T-helper 9 cell (primary cell): ENCODE measurements at places on chromosomes 2 and 18.

DNA sequence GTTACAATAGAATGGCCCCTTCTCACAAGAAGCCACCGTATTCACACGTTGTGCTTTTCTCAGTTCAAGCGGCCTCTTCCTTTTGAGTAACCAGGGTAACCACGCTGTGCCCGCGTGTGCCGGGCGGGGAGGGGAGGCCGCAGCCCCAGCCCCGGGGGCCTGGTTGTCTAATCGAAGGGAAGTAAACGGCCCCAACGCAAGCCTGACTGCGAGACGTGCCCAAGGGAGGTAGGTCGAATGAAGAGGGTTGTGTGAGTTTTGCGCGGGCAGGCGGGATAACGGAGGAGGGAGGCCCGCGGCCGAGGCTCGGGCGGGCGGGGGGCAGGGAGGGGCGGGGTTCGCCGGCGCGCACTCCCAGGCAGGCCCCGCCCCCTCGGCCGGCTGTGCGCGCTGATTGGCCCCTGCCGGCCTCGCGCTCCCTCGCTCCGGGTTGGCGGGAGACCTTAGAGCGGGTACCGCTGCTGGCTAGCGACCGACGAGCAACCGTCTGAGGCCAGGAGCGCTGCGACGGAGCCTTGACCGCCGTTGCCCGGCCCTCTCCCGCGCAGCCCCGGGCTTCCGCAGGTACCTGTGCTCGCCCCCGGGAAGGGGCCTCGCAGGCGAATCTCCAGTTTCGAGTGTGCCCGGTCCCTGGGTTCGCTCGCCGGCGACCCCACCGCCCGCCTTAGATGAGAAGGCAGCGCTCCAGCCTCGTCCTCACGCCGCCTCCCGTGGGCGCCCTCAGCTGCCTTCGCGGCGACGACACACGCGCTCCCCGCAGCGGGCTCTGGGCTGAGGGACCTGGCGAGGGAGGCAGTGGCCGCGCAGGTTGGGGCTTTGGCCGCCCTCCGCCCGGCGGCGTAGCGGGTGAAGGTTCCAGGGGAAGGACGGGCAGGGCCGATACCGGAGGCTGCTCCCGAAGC, at the start of gene SPDYA:
TSS of gene SPDYA (plus strand) at position 451 of the 902 bp plus-strand sequence. CDS start 5,181 bp downstream, outside the sequence.
- peak; percentile 74 for DNase-seq

DNA sequence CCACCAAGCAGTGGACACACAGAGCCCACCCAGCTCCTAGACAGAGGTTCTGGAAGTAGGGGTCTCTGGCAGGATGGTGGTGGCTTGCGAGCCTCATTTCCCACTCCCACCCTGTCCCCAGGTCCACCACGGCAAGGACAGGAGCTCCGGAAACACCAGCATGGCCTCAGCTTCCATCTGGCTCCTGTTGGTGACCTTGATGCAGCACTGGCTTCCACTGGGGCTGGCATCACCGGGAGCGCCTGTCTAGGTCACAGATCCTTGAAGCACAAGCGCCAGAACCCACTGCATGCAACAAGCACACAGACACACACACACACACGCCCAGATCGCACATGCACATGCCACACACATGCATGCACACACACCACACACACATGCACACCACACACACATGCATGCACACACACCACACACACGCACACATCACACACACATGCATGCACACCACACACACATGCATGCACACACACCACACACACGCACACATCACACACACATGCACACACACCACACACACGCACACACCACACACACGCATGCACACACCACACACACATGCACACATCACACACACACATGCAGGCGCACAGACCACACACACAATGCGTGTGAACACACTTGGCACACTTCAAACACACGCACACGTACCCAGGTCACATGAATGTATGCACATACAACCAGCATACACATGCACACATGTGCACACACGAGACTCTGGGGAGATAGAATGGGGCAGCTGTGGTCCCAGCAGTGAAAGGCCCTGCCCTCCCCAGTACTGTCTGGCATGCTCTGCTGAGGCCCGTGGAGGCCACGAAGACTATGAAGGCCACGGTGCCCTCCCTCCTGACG, 63.7 kb downstream of the TWIST2 start:
- DNase-seq, result no peak

GRCh38 chr2:39607538-39608262, 58.0 kb upstream of the TMEM178A start:
- no peak for DNase-seq

- no peak for DNase-seq
These were observed 817.8 kb upstream of the CNTNAP5 start for GRCh38 chr2:123207245-123207644.

GRCh38 chr2:196293751-196294515, 122.6 kb upstream of the STK17B start:
- no peak for DNase-seq

- no peak for DNase-seq
These were observed 124.4 kb upstream of the KLHL29 start for GRCh38 chr2:23260621-23261020.

- no peak for DNase-seq
These were observed 272.1 kb upstream of the RND3 start for GRCh38 chr2:150759531-150759930.

DNA sequence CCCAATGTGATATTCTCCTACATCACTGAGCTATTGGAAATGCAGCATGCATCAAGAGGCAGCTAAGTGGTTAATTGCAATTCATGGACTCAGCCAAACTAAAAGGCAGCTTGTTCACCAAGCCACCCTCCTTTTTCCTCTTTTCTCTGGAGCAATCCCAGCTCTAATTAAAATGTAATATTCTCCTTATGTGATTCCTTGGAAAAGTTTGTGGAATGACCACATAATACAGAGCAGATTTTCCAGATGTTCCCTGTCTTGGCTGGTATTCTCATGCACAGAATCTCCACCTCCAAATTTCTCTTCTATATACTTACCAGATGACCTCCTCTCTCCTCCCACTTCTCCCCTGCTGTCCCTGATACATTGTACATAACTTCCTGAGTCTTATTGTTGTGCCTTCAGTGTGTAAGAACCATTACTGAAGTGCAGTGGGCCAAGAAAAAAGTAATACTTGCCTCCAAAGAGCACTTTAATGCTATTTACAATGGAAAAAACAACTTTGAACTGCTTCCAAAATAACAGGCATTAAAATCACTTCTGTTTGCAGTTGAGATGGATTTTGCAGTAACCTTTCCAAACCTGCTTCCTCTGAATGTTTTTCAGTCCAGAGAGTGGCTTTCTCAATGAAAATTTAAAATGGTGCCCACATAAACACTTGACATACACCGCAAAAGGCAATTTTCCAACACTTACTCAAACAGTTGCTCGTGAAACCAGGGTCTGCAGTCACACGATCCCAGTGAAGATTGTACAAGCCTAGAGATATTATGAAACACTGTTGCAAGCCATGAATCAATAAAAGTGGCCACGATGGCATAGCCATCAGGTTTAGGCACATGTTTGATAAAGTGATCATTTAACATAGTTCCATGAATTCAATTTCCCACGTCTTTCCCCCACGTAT, 258.0 kb downstream of the MTX2 start:
- DNase-seq, result no peak

GRCh38 chr2:207164006-207164831, 1.5 kb downstream of the KLF7 start:
- DNase-seq, result no peak

DNA sequence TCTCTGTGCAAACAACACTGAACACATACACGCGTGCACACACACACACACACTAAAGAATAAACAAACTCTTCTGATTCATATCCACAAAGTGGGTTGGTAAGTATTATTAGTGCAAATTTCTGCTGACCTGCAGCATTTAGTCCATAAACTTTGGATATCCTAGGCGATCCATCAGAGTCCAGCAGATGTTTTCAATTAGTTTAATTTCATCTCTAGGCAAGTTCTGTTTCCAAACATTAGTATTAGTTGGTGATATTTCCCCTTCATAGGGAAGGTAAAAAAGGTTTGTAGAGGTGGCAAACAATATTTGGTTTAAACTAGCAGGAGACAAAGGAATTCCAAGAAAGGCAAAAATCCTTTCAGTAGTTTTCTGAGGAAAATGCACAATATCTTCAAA, 5.7 kb downstream of the DSEL start:
- DNase-seq, result no peak

DNA sequence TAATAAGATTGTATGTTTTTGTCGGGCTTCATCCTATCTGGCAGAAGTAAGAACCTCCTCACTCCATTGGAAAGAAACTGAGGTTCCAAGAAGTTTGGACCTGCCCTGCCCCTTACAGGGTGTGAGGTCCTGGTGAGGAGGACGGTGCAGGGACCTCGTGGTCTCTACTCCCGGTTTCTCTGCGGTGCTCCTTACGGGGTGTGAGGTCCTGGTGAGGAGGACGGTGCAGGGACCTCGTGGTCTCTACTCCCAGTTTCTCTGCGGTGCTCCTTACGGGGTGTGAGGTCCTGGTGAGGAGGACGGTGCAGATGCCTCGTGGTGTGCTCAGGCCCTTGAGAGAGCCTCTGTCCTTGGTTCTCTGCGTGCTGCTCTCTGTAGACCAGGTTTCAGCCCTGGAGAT, 5.2 kb downstream of the CTDP1 start:
- DNase-seq, result no peak

GRCh38 chr2:157427922-157428303, 16.0 kb downstream of the CYTIP start:
- no peak for DNase-seq

- DNase-seq, result no peak
These were observed 2.6 kb downstream of the BZW1 start for GRCh38 chr2:200814276-200814815.

DNA sequence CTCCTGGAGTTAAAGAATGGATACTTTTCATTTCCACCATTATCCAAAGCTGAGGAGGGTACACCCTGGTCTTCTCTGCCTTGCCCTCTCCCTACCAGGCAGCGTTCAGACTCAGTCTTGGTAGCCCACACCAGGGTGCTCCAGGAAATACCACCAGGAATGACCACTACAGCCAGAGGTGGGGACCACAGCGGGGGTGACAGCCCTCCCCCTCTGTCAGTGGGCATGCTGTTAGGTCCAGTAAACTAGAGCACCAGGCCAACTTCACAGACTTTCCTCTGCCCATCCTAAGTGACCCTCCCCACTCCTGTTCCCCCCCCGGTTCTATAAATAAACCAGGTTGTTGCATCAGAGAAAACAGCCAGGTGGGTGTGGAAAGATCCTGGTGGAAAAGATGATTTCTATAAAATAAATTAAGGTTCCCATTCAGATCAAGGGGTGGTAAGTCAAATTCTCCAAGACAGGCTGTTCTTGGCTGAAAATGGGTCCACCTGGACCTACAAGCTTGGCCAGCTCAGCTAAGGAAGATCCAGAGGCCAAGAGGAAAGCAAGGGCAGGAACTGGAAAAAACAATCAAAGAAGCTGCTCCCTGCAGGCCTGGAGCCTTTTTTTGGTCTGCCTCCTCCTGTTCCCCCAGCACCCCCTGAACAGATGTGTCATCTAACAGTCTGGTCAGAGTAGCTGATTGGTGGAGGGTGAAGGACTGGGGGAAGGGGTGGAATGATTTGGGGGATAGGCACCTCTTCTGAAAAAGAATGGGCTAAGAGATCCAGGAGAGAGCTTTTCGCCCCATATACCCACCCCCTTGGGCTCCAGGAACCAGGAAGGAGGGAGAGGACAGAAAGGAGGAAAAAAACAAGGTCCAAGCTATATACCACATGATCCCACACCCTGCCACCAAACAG, 2.3 kb downstream of the RAB11FIP5 start:
- no peak for DNase-seq

- no peak for DNase-seq
These were observed 62.2 kb upstream of the SCYGR2 start for GRCh38 chr2:227536445-227536844.

DNA sequence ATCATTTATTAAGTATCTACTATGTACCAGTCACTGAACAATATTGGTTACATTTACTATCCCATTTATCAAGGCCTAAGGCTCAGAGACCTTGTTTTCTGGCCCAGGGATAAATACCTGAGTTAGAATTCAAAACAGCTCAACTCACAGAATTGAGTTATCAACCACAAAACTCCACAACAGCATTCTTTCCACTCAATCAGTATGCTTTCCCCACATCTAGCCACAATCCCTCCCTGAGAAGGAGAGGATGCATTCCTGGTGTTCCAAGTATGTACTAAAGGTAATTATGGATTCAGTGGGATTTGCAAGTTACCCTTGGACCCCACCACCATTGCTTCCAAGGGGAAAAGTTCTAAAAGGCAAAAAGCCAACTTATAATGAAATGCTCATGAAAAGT, 104.2 kb upstream of the PID1 start:
- DNase-seq, result no peak

- DNase-seq, result no peak
These were observed 108.3 kb downstream of the MTCL1 start for GRCh38 chr18:8813611-8814010.

DNA sequence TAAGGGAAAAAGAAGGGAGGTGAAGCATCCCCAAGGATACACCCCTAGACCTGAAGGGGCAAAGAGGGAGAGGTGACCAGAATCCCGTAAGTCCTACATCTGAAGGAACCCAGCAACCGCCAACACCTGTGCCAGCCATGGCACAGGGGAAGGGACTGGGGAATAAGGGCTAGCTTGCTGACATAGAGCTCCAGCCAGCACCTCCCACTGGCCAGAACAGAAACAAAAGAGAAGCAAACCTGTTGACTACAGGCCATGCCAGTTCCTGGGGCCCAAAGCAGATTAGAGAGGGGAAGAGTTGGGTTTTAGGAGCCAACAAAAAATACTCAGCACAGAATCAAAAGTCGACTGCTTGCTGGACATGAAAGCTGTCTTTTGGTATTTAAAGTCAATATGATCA, 244.6 kb downstream of the SUCLG1 start:
- DNase-seq, result no peak

DNA sequence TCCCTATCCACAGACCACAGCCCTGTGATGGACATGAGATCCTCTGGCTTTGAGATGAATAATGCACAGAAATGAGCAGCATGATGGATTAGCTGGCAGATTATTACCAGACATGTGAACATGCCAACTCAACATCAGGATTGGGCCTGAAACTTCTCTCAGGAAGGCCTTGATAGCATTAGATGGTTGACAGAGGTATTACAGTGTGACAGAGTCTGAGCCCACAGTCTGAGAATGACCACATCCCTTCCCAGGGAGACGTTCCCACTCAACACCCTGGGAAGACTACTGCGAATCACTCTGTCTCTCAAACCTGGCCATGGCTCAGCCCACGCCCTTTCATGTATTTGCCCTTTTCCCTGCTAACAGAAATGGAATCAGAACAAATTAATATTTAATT, 66.9 kb downstream of the BCL11A start:
- DNase-seq, result no peak

DNA sequence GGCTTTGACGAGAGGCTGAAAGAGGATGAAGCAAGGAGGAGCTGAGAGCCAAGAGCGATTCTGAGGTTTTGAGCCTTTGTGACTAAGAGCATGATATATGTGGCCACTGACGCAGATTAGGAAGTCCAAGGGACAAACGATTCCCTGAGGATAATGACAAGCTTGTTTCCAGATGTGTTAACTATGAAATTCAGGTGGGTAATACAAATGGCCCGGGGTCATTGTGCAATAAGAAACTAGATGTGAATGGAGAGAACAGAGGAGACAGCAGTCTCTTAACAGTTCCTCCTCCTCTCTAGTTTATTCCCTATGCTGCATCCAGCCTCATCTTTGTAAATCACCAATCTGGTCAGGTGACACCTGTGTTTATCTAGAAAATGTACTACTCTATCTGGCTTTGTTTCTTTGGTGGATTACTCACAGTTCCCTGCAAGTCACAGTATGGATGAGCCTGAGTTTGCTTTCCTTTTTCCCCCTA, 84.2 kb downstream of the SOCS6 start:
- DNase-seq, result no peak
